Endothelial cell of umbilical vein (primary cell): ENCODE measurements at places on chromosomes 12 and 14. TPM values are rescaled to one million over a fixed set of nuclear protein-coding genes. Genes with fewer than 3 reads are reported as not detected.

DNA sequence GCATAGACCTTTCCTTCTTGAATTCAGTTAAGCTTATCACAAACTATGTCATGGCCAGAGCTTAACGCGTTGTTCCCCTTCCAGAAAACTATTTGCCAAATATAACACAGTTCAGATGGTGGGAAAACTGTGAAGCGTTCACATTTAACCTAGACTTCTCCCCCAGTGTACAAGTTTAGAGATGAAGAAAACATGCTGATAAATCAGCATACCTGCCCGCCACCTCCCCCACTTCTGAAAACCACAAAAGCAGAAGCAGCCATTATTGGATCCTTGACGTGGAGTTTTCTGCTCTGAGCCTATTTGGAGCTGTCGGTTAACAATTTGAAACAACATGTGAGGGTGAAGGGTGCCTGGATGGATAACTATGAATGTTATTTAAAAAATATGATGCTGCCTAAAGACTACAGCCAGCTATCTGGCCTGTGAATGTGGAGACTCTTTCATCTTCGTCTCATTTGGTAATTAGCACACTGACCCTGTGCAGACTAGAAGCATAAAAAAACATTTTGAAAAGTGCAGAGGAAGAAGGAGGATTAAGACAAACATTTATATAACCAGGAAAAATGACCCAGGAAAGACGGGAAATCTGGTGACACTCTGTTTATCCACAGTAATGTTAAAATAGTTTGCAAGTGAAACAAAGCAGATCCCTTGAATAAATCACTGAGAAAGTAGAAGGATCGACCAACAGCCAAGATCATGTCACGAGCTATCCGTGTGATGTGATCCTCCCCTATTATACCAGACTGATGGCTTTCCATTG lies 408.2 kb downstream of the AEBP2 start:
- peak; percentile 36 for DNase-seq

- DNase-seq: peak; percentile 19
Observed at GRCh38 chr12:674272-674781, 11.1 kb upstream of the NINJ2 start.

The FAM222A gene
- 0.62 and 0.76 TPM in 2 replicates for polyA plus RNA-seq

The RHOJ gene
- 485 and 486 TPM in 2 replicates for polyA plus RNA-seq

The SLC5A8 gene
- polyA plus RNA-seq: not detected in 2 replicates

The SERPINA1 gene
- polyA plus RNA-seq: not detected in 2 replicates

The MMP19 gene
- polyA plus RNA-seq: 1.6 and 2.0 TPM in 2 replicates

The TAS2R7 gene
- not detected in 2 replicates for polyA plus RNA-seq

DNA sequence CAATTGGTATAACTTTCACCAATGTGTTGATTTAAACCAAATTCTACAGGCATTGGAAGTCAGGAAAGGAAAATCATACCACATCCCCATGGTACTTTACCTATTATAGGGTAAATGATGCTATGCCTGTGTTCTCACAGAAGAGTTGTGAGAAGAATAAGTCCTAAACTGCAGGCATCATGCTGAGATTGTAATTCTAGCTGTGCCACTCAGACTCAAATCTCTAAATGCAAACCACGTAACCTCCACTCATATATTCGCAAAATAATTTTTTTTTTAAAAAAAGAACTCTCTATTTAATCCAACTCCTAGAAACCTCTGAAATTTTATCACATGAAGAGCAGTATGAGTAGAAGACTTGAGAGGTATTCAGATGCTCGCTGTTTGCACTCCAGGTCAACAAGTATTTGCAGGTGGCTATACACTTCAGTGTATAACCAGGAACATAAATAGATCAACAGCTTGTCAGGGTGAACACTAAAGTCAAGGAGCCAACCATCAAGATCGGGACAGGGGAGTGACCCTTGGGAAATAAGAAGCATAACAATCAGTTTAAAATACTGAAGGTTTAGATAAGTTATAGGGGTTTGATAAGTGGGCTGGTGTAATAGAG lies 110.1 kb downstream of the SLC25A21 start:
- no peak for DNase-seq

DNA sequence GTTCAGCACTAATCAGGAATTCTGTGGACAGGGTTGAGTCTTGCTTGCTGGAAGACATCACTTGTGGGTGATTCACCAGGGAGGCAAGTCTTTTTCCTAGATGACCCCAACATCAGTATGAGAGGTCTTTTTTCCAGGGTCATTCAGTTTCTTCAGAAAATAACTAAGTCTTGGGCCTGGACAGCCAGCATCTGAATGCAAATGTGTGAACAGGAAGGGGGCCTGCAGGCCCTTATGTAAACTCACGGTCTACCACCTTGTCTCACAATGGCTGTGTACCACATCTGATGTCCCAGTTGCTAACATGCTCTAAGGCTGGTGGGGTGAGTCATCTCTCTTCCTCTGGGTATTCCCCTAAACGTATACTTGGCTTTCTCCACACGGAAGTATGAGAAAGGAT lies 79.2 kb downstream of the HECTD4 start:
- DNase-seq: peak; percentile 85

The VPS33A gene
- polyA plus RNA-seq: 12.1 and 13.5 TPM in 2 replicates

The TMEM30B gene
- polyA plus RNA-seq: 0.32 and 0.37 TPM in 2 replicates

GRCh38 chr12:84069198-84069597 lies 843.4 kb downstream of the SLC6A15 start:
- no peak for DNase-seq

- DNase-seq: peak; percentile 6
Observed at GRCh38 chr12:93273834-93274564, 103.7 kb upstream of the NUDT4 start.

The CLEC14A gene
- 562 and 569 TPM in 2 replicates for polyA plus RNA-seq

DNA sequence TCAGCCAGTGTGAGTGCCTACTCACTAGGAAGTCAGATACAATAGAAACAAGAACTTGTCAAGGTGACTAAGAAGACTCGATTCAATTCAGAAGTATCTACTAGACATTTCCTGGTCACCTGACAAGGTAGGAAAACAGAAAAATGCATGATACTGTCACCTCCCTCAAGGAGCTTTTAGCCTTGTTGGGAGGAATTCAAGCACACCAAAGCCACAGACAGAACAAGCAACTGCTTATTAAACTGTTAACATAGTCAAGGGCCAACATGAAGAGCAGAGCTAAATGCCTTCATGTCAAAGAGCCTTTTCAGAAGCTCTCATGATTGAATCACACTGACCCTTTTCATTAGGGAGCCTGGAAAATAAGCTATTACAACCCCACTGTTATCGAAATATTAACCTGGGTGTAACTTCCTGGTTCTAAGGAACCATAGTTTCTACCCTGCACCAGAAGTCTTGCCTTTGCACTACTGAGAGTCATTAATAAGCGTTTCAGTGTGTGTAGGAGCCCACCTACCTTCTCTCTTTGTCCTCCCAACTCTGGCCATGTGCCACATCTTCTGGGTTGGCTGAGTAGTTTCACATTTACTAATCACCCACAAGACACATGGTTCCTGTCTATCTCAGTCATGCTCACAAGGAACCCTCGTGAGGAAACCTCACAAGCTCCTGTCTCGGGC lies 31.0 kb upstream of the LGALS3 start:
- no peak for DNase-seq

GRCh38 chr12:71694099-71694820 lies 8.4 kb downstream of the TMEM19 start:
- DNase-seq: no peak

The AQP6 gene
- polyA plus RNA-seq: 0.04 TPM in 1 of 2 replicates, not detected in the other

- DNase-seq: no peak
Observed at GRCh38 chr14:62947301-62947700, 98.0 kb downstream of the KCNH5 start.

DNA sequence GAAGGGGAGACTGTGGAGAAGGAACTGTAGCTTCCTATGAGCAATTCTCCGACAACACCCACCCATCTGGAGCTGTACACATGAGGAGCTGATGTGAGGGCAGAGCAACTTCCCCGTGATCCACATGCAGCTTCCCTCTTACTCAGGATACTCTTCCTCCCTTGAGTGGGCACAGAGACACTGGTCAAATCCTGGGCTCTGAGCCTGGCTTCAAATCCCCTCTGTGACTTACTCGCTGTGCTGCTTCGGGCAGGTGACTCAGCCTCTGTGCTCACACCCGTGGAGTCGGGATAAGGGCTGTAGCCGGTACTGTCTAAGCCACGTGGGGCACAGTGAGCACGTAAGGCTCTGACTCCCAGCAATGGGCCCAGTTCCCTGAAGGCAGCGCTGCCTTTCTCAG lies 31.1 kb downstream of the ZFYVE21 start:
- DNase-seq: no peak

- DNase-seq: no peak
Observed at GRCh38 chr14:77061630-77062257, 33.2 kb upstream of the IRF2BPL start.

- DNase-seq: no peak
Observed at GRCh38 chr14:100176811-100177327, 17.4 kb upstream of the DEGS2 start.

GRCh38 chr12:14979468-14979867 lies 6.6 kb downstream of the PDE6H start:
- no peak for DNase-seq

GRCh38 chr12:91853350-91854127 lies 292.1 kb downstream of the BTG1 start:
- no peak for DNase-seq

The KCNC2 gene
- polyA plus RNA-seq: not detected in 2 replicates

DNA sequence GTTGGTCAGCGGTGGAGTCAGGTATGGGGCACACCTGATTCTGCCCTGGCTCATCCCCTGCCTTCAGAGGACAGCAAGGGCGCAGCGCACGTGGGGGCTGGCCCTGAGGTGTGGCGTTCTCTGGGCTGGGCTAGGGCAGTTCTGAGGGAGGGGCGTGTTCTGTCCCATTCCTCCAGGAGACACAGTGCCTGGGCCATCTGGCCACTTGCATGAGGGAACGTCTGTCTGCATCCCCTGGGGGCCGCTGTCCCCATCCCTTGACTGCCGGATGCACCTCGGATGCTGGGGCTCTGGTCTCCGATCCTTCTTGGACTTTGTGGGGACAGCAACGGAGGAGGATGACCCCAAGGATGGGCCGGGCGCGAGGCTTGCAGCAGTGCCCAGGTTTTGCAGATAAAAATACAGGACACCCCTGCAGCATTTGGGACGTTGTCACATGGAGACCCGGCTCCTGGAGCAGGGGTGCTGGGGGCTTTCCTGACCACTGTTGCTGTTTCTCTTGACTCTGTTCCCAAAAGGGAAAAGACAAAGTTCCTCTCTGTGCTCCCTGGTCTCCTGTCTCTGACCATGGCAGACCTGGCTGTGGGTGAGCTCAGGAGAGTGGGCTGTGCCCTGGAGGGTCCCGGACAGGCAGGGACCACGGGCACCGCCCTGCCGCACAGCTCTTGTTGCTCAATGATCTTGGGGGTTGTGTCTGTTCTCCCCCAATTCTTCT lies 6.9 kb downstream of the MTA1 start:
- no peak for DNase-seq

The DDN gene
- polyA plus RNA-seq: 0.06 and 0.07 TPM in 2 replicates

- no peak for DNase-seq
Observed at GRCh38 chr12:6724409-6724797, 557 bp downstream of the COPS7A start.

DNA sequence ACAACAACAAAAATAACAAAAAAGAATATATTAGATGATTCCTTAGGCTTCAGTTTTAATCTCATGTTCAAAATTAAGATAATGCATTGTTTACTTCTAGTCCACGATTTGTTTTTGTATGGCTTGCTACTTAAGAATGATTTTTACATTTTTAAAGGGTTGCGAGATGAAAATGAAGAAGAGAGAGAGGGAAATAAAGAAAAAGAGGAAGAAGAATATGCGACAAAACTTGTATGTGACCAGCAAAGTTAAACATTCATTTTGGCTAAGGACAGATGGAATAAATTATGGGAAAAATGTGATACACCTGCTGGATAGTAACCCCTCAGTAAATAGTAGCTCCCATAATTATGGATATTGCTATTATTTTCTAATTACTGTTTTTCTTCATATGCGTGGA lies 1.2 kb upstream of the GIT2 start:
- no peak for DNase-seq

DNA sequence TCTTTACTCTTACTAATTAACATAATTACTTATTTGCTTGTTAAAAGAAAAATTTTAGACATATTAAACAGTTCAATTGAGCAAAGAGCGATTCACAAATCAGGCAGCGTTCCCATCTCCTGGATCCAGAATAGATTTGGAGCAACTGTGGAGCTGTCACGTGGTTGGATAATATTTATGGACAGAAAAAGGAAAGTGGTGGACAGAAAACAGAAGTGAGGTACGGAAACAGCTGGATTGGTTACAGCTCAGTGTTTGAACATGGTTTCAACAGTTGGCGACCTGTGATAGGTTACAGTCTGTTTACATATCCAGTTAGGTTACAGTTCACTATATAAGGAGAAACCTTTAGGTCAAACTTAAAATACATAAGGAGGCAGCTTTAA lies 19.7 kb upstream of the FAM234B start:
- DNase-seq: peak; percentile 14

The CMAS gene
- 5.6 and 8.5 TPM in 2 replicates for polyA plus RNA-seq

DNA sequence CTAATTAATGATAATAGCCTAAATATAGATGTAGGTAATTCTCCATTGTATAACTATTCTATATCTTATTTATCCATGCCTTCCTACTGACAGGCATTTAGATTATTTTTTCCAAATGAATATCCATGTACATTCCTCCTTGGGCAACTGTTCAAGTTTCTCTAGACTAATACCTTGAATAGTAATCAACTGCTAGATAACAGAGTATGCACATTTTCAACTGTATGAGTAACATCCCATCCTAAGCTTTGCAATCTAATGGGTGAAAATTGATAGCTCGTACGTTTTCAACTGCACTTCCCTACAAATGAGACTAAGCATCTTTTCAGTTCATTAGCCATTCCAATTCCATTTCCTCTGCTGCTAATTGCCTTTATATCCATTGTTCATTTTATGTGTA lies 37.0 kb downstream of the YAF2 start:
- DNase-seq: no peak

GRCh38 chr14:61766151-61766550 lies 3.9 kb downstream of the SNAPC1 start:
- DNase-seq: peak; percentile 31

GRCh38 chr12:612886-613285 lies 50.4 kb downstream of the NINJ2 start:
- DNase-seq: no peak
